Activated CD8-positive, alpha-beta memory T cell treated with anti-CD3 and anti-CD28 coated beads for 48 hours (primary cell): ENCODE measurements at places on chromosomes 5 and 9.
A peak's percentile ranks its signal among the peaks of the same experiment; 100 is the strongest.

DNA sequence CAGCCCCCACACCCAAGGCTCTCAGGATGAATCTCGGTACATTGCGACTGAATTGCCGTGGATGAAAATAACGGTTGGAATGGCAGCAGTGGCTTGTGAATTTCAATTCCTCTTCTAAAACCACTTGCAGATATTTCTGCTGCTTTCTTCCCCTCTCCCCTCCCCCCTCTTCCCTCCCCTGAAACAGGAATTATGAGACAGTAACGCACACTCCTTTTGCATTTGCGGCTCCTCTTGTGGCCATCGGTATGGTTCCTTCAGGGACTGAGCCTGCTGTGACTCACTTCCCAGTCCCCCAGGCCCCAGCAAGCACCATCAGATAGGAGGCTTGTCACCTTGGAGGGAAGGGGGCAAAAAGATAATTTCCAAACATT, 9.7 kb downstream of the DCANP1 start:
- no peak for DNase-seq

DNA sequence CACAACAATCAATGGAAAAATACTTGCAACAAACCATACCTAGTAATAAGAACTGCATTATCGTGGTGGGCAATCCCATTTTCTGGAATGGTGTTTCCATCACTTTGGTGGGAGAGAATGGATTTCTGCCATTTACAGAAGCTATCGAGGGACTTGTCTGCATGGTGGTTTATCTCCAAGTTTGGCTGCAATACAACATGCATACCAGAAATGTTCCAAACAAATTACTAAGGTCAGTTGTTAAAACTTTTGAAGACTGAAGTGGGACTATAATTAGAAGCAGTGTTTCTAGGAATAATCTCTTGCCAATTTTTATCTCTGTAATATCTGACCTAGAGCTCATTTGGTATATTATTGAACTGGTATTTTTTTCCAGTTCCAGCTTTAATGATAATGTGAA, 30.3 kb downstream of the ADAMTS6 start:
- no peak for DNase-seq

GRCh38 chr9:6034954-6035353, 19.5 kb upstream of the RANBP6 start:
- no peak for DNase-seq

GRCh38 chr5:153432583-153432982, 57.9 kb upstream of the GRIA1 start:
- DNase-seq: no peak

DNA sequence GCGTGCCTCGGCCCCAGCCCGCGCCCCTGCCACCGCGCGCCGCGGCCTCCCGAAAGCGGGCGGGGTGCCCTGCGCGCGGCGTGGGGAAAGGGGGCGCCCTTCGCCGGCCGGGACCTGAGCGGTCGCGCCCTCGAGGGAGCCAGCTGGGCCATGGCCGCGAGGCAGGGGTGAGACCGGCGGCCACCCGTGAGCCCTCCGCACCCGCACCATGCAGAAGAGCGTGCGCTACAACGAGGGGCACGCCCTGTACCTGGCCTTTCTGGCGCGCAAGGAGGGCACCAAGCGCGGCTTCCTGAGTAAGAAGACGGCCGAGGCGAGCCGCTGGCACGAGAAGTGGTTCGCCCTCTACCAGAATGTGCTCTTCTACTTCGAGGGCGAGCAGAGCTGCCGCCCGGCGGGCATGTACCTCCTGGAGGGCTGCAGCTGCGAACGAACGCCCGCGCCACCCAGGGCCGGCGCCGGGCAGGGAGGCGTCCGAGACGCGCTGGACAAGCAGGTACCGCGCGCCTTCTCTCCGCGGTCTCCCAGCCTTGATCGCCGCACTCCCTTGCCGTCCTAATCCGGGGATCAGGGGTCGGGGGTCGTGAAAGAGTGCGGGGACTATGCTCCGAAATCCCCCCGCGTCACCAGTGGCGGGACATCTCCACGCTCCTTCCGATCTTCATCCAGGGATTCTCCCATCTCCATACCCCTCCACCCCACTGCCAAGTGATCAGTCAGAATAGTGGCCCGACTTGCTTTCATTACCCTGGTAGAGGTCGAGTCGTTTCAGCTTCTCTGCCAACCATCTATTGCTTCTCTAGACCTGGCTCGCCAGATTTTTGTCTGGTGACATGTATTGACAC, 590 bp downstream of the RASGRF2 start:
- DNase-seq: no peak

DNA sequence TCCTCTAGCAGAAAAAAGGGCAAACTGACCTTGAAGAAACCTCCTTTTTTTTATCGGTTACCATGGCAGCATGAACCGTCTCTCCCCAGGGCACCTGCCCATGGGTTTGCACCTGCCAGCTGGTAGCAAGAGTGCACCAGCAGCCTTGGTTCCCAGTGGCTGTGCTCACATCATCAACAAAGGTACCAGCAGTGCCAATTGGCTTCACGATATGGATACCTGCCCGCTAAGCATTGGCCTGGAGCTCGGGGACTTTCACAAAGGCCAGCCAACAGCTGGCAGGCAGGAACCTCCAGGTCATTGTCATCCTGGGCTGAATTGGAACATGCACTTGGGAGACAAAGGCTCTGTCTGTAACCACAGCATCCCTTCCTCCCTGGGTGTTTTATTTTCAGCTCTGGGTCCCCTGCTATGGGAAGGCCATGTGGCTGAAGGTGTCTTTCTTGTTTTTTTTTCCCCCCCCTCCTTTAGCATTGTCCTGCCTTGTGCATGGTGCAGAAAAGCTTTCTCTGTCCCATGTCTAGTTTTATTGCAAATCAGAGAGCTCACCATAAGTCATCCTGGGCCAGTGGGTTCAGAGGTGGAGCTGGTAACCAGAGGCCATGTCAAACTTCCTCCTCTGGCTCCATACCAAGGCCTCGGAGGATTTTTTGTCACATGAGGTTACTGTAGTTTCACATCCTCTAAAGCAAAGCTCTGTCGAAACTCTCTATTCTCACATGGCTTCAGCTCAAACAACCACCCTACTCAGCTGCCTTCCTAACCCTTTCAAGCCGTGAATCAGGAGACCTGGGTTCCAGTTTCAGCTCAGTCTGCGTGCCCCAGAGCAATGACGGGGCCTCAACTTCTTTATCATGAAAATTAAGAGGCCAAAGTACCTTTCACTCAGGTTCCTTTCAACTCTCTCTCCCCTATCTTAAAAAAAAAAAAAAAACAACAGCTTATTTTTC, 145.5 kb upstream of the MAP3K1 start:
- peak; percentile 4 for DNase-seq

GRCh38 chr9:3893519-3893918, 367.7 kb upstream of the RFX3 start:
- DNase-seq: no peak

GRCh38 chr5:100777680-100778300, 125.3 kb downstream of the ST8SIA4 start:
- no peak for DNase-seq

GRCh38 chr9:115923903-115924668, 229.5 kb upstream of the PAPPA start:
- no peak for DNase-seq

GRCh38 chr9:16721972-16722371, 148.5 kb downstream of the BNC2 start:
- no peak for DNase-seq

GRCh38 chr5:120600639-120601038, 136.5 kb downstream of the PRR16 start:
- no peak for DNase-seq

- no peak for DNase-seq
Observed at GRCh38 chr5:2684606-2685005, 66.9 kb downstream of the IRX2 start.

DNA sequence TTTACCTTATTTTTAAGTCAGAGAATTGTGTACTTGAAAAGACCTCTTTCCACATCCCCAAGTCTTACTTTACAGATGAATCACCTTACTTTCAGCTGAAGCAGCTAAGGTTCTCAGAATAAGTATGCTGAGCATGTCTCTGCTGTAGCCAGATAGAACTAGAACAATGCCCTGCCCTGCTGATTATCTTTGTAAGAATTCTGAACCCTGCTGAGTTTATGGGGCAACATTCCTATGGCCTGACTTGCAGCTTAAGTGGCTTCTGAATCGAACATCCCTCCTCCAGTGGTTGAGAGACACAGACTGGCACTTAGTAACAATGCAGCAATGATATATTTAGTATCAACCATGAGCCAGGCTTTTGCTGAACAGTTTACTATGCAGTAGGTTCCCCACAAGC, 592.0 kb upstream of the WWC1 start:
- no peak for DNase-seq

DNA sequence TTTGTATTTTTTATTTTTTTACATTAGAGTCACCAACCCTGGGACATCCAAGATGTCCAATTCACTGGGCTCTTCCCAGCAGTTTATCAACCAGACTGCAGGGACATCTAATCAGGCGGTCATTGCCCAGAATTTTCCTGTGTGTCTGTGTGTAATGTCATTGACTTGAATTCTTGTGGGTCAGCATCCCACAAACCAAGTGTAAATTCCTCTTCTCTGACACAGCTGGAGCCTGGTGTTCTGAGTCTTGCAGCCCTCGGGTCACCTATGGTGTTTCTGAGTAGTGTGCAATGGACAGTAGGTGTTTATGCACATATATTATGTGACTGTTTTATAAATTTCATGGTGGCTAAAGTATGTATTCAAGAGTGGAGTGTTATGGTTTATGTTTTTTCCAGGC, 815.7 kb downstream of the SEMA5A start:
- no peak for DNase-seq

DNA sequence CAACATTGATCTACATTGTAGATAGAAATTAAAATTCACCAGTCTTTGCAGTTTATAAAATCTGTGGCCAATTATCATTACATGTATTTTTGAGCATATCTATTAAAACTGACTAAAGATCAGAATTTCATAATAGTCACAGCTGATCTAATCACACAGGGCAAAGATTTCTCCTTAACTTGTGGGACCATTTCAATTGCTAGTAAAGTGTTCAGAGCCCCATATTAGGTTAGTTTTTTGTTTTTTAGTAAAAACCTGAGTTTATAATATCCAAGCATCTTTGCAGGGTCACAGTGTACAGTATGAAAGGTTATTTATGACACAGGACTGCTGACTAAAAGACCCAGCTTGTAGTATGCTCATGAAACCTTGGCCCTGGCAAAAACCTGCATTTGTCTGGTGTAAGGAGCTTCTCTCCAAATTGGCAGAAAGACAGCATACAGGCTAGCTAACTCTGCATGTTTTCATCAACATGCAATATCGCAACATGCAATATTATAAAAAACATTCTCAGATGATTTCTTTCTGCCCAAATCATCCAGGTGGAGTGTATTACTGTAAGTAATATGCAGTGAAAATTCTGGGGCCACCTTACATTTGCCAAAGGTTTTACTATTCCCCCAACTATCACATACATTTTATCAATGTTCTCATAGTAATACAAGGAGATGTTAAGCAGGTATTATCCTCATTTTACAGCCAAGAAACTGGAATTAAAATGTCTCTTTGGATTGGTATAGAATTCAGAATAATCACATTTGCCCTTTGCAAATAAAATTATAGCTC, 37.7 kb upstream of the ALDH1A1 start:
- DNase-seq: no peak

GRCh38 chr9:134917431-134918373, at the start of gene FCN1:
TSS of gene FCN1 (minus strand) at chr9:134917912. CDS start at chr9:134917871, 41 bp downstream.
- DNase-seq: no peak

DNA sequence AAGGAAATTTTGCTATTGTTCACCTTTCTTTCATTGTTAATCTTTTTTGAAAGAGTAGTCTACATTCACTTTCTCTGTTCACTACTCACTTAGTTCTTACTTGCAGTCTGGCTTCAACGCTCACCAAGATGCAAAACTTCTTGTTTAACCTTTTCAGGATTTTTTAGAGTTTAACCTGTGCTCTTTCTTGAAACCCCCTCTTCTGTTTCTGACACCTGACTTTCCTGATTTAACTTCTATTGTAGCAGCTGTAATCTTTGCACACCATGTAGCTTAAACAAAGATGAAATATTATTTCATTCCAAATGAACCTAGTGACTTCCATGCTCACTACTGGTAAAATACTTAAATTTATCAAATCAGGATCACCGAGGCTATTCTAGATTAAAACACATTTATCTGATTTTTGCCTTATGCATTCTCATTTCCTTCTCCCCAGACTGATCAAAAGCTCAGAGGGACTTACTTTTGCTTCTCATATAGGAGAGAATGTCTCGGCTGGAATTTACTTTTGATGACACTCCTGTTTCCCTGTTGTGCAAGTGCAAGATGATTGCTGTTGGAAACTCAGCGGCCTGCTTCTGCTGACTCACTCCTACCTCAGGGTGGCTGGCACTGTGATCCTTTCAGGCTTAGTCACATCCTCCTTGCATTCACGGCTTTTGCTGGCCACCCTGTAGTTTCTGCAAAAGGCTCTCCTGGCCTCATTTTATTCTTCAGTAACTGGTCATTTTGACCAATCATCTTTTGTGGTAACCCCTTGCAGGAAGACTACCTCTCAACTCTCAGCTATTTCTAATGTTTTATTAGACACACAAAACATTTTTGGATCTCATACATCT, 109.3 kb upstream of the IFNE start:
- DNase-seq: no peak

- no peak for DNase-seq
Observed at GRCh38 chr9:122986010-122986409, 45.2 kb downstream of the RABGAP1 start.

GRCh38 chr9:101711330-101711941, 27.0 kb downstream of the GRIN3A start:
- DNase-seq: no peak

- no peak for DNase-seq
Observed at GRCh38 chr5:151298063-151298855, 5.3 kb downstream of the SLC36A3 start.

DNA sequence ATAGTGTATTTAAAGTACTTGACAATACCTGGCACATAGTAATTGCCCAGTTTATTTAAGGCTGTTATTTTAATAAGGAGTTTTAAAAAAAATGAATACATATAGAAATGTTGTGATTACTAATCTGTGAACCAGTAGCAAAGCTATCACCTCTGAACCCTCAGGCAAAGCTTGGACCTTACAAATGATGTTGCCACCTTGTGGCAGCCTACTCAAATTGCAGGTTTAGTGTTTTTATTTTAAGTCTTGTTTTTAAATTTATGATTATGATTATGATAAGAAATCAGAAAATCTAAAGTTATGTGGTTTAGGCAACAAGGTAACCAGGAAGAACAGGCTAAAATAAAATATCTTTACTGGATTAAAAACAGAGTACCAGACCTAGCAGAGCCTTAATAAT, 35.8 kb downstream of the PPARGC1B start:
- no peak for DNase-seq

- DNase-seq: no peak
Observed at GRCh38 chr5:35248843-35249780, 18.8 kb upstream of the PRLR start.

GRCh38 chr5:83914662-83915418, 194.2 kb upstream of the HAPLN1 start:
- DNase-seq: no peak

DNA sequence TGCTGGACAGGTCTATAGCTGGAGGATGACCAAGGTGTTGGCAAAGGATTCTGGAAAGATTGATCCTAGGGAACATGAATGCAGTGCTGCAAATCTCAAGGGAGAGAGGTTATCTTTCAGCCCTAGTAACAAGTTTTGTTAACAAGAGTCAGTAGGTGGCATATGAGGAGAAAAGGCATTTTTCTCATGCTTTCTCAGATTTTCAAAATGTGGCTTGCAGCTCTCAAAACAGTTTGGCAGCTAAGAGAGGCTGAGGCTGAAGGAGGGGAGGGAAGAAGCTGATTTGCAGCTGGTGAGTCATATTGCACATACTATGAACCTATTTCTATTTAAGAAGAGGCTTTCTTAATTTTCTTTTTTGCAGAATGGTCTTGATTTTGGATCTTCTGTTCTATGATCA, 64.3 kb upstream of the PCA3 start:
- no peak for DNase-seq
